CD8-positive, alpha-beta memory T cell (primary cell): ENCODE measurements at places on chromosomes 3 and 15. TPM values are rescaled to one million over a fixed set of nuclear protein-coding genes. Genes with fewer than 3 reads are reported as not detected.

The PLSCR2 gene
- not detected for total RNA-seq

DNA sequence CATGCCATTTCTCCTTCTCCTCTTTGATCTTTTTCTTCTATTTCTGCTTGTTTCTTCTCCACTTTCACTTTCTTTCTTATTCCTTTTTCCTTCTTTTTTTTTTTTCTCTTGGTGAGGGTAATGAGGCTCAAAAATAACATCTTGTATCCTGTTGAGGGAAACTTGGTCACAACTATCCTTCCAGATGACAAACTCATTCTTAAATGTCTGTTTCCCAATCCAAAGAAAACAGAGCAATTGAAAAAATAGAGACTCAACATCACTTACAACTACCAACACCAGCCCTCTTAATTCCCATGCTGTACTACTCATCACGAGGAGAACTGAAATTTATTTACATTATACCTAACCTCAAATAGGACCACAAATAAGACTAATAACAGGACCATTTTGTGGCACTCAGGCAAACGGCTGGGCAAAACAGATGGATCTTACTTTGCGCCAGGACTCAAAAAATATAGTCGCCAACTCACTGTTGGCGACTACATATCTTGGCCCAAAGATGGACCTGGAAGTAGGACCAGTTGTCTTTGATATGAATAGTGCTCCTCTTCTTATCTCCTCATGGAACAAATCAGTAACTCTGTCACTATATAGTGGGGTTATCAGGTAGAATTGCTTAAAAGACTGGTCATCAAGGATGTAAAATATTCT is 343.9 kb downstream of the ZBTB20 start:
- DNase-seq = no peak

DNA sequence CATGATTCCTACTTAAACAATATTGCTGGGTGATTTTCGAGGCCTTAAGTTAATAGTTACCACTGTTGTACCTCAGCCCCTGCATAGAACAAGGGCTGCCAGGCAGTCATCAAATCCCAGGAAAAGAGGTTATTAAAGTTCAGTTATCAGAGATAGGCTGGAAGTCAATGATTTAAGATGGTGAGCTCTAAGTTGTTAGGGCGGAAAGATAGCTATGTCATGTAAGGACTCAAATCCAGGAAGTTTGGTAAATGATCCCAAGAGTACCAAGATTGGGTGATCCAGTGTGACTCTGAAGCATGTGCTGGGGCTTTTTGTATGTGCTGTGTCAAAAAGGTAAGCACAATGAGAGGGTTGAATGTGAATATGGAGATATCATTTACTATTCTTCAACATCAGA is 287.9 kb downstream of the NLGN1 start:
- no peak for DNase-seq

DNA sequence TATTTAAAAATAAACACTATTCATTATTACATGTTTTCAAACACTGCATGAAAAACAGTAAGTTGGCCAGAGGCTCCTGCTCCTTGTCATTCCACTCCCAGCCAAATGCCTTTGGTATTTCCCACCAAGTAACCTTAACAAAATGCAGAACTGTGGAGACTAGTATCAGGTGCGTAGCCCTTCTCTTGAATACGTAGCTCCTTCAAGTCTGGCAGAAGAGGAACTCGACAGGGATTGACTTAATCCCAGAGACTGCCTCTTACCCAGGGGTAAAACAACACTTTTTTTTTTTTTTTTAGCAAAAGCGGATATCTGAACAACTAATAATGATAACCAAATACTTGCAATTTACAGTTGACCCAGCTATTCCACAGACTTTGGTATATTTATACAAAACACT is 738 bp downstream of the COMMD2 start:
- DNase-seq = no peak

The GNAT1 gene
- not detected for total RNA-seq

DNA sequence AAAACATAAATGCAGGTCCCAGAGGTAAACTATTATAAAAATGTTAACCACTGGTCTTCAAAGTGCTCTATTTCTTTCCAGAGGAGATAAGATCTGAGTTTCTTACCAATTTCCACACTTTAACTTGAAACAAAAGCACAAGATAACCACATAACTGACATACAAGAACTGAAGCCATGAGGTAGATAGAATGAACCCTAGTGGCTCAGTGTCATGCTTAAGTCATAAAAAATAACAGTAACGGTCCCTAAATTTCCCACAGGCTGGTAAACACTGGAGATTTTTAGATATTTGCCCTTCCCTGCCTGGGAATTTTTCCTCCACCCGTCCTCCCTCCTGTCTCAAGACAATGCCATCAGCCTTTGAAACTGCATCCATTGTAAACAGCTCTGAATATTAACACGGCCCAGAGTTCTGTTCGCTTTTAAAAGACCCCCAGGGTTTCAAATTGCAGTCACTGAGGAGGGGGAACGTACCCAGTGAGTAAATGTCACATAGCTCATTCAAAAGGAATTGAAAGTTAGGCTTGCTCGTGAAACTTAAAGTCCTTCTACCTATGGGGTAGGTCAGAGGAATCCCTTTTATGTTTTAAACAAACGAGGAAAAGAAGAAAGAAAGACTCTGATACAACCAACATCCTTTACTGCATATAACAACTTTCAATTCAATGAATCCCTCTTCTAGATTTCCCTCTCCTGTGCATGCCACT is 5.7 kb downstream of the LRIG1 start:
- DNase-seq = no peak

GRCh38 chr3:95705786-95706418 is 1108.5 kb upstream of the EPHA6 start:
- no peak for DNase-seq

The KLF13 gene
- total RNA-seq = 147 TPM

- DNase-seq = no peak
Measured at GRCh38 chr3:44513513-44513912, 36.0 kb upstream of the ZNF445 start.

The SPINT1 gene
- total RNA-seq = 7.6 TPM

GRCh38 chr3:197554562-197555280 is 1.0 kb downstream of the BDH1 start:
- peak; percentile 86 for DNase-seq

GRCh38 chr3:96843505-96844203 is 29.3 kb downstream of the EPHA6 start:
- no peak for DNase-seq

The P2RY13 gene
- total RNA-seq = not detected

The CLDN16 gene
- not detected for total RNA-seq

The MINAR1 gene
- total RNA-seq = 0.51 TPM

GRCh38 chr3:65331730-65332129 is 643.9 kb upstream of the ADAMTS9 start:
- DNase-seq = no peak

GRCh38 chr15:59278120-59278519 is 71.5 kb downstream of the LDHAL6B start:
- no peak for DNase-seq

GRCh38 chr15:78712797-78713515 is 71.9 kb upstream of the CHRNB4 start:
- DNase-seq = no peak

DNA sequence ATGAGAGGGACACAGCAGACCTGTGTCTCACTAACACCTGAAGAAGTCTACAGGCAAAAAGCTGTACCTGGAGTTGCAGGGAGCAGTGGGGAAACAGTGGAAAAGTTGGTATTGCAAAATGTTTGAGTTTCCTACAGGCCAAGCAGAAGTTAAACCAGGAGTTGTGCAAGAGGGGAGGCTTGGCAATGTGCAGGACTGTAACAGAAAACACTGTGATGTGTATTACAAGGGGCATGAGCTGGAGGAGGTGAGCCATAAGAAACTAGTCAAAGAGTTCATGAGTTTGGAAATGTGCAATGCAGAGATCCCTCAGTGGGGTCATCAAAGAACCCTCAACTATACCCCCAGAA is 47.1 kb upstream of the SERPINI2 start:
- no peak for DNase-seq

GRCh38 chr3:152026033-152026556 is 152.7 kb downstream of the SUCNR1 start:
- DNase-seq = no peak

The USP3 gene
- total RNA-seq = 38.0 TPM

The UROC1 gene
- total RNA-seq = not detected

The SNURF gene
- 22.8 TPM for total RNA-seq

DNA sequence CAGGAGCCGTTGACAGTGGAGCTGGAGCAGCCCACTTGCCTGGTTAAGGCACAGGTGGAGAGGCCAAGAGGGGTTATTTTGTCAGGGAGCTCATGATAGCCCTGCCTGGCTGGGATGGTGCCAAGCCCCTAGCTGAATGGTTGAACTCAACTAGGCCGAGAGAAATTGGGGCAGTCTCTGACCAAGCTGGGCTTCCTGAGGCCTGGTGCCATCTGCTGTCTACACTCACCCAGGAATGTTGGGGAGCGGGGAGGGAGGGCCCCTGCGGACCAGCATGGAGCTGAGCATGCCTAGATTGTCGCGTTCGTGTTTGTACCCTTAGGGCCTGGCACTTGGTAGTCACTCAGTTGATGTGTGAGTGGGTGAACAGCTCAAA is 1.2 kb downstream of the BRPF1 start:
- no peak for DNase-seq

DNA sequence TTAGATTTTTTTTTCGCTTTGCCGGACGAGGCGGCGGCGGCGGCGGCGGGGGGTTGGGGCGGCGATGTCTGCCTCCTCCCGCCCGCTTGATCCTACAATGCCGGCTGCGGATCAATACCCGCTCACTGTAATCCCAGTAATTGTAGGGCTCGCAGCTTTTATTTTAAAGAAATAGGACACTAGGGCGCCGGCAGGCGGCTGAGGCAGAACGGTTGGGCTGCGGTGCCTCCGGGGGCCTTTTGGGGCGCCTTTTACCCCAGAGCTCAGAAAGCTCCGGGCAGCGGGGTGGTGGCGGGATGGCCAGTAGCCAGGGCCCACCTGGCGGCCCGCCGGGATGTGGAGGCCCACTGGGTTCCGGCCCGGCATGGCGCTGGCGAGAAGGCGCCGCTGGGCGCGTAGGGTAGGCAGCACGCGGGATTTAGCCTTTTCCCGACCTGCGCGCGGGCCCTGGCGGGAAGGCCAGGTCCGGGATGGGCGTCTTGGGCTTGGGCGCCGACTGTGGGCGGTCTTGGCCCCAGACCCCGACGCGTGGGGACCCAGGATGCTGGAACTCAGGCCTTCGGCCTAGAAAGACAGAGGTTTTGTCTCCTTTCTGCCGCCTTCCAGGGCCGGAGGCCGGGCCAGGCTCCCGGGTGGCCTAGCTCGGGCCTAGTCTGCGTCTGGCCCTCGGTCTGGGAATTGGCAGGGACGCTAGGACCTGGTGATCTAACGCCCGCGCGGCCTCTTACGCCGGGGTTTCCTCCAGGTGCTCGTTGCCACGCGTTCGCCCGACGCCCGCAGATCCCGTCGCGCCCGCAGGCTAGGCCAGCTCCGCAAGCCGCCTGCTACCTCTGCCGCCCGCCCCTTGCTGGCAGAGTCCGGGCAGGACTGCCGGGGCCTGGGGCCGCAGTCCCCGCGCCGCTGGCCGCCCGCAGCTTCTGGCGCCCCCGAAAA is 15.5 kb upstream of the ONECUT1 start:
- DNase-seq = no peak

DNA sequence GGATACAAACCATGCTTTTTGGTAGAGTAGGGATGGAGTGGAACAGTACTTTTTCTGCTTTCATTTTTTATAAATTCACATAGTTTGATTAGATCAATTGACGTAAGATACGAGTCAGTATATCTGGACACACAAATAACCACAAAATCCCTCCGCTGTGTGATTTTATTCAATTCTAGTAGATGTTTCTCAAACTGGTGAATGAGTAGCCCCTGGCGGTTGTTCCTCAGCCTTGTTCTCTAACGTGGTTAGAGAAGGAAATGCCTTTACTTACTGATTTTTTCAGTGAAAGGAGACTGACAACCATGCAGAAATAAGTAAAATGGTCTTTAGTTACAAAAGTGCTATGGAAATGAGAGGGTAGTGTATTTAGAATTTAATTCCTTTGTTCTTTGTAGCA is 161.0 kb downstream of the TCF12 start:
- no peak for DNase-seq

The RPL35A gene
- 1,301 TPM for total RNA-seq

GRCh38 chr3:58647381-58648141 is 19.0 kb downstream of the FAM3D start:
- no peak for DNase-seq

The SLC38A3 gene
- total RNA-seq = not detected

The DNASE1L3 gene
- not detected for total RNA-seq

DNA sequence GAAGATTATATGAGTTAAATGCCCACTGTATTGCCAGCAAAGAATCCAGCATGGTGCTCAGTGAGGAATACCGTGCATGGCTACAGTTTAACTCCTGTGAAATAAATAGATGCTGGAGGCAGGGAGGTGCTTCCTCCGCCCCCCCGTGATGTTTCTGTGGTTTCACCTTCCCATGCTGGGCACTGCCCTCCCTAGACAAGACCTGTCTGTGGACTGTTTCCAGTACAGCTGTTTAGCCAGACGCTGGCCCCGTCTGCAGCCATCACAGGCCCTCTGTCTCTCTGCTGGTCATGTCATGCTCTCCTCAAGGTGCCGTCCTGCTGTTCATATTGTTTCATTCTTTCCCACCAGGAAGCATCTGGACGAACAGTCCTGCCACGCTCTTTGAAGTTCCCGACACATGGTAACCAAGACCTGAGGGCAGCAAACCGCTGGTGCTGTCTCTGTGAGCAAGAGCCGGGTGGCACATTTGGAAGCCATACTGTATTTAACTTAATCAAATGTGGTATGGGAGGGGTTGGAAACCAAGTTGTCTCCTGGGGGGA is 31.4 kb downstream of the GOLGA8S start:
- DNase-seq = no peak
